Frontal cortex (tissue), 4 donors: ENCODE measurements at places on chromosomes 3 and 15. TPM values are rescaled to one million over a fixed set of nuclear protein-coding genes. Genes with fewer than 3 reads are reported as not detected.

BNC1 gene
- total RNA-seq = 0.41 TPM

SUSD5 gene
- 2.0 TPM for total RNA-seq

TRA2B gene
- 163 TPM for total RNA-seq

STXBP5L gene
- total RNA-seq = 11.0 TPM

ALDH1A3 gene
- total RNA-seq = 3.3 TPM

IDH3A gene
- 46.1 TPM for total RNA-seq

ZMYND10 gene
- 3.7 TPM for total RNA-seq

DUSP7 gene
- 8.6 TPM for total RNA-seq

SLC2A2 gene
- total RNA-seq = not detected

FGF12 gene
- 136 TPM for total RNA-seq

PLSCR2 gene
- total RNA-seq = not detected

DAZL gene
- total RNA-seq = not detected

DUT gene
- total RNA-seq = 62.8 TPM

SLC33A1 gene
- 53.8 TPM for total RNA-seq

GOLGA8Q gene
- total RNA-seq = not detected

TP63 gene
- 0.41 TPM for total RNA-seq

KBTBD13 gene
- not detected for total RNA-seq

CYP1A1 gene
- 0.41 TPM for total RNA-seq

MME gene
- total RNA-seq = 4.1 TPM

PLCH1 gene
- total RNA-seq = 19.2 TPM

NR1I2 gene
- total RNA-seq = 0.82 TPM

DPPA2 gene
- not detected for total RNA-seq

CIDEC gene
- not detected for total RNA-seq

SGO1 gene
- 1.6 TPM for total RNA-seq

ZNF774 gene
- 4.5 TPM for total RNA-seq

SPESP1 gene
- total RNA-seq = 4.5 TPM

KLF15 gene
- total RNA-seq = 2.0 TPM

TUSC7 gene
- total RNA-seq = not detected

MTMR10 gene
- total RNA-seq = 6.1 TPM

THBS1 gene
- total RNA-seq = 57.1 TPM

FAM81A gene
- total RNA-seq = 42.8 TPM

CPB1 gene
- not detected for total RNA-seq

APBA2 gene
- 117 TPM for total RNA-seq

CGNL1 gene
- total RNA-seq = 5.7 TPM

C3orf85 gene
- not detected for total RNA-seq

CKMT1A gene
- 6.5 TPM for total RNA-seq

AADACL2 gene
- total RNA-seq = not detected

FAM3D gene
- not detected for total RNA-seq

ARL8B gene
- 81.1 TPM for total RNA-seq

SKOR1 gene
- 0.41 TPM for total RNA-seq

GRM2 gene
- 6.5 TPM for total RNA-seq

CTXN2 gene
- 0.82 TPM for total RNA-seq

LSMEM2 gene
- 0.82 TPM for total RNA-seq

NPRL2 gene
- 20.8 TPM for total RNA-seq

MEX3B gene
- 89.7 TPM for total RNA-seq

P2RY12 gene
- 17.5 TPM for total RNA-seq

GALNT15 gene
- 2.0 TPM for total RNA-seq

CPNE9 gene
- total RNA-seq = 0.41 TPM
